ENCODE measurements at places on chromosomes 7 and 10.

GRCh38 chr7:2165610-2166594, 66.8 kb downstream of the MAD1L1 start:
- peak; percentile 14 for DNase-seq

DNA sequence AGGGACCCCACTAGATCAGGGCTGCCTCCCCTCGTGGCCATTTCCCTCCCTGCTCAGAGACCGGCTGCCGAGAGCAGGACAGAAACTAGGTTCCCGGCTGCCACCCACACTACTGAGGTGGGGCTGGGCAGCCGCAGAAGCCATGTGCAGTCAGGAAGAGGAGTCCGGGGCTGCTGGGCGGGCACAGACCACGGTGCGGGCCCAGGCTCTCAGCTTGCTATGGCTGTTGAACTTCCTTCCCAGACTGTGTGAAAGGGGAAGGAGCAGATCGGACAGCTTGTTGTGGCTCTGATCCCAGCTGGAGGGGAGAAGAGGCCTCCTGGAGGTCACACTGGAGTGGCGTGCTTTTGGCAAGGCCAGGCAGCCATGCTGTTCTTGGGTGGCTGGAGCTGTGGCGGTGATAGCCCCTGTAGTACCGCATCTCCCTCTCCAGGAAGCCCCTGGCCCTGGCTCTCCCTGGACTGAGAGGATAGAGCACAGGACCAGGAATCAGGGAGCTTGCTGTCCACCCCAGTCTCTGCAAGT, 56.8 kb downstream of the HK1 start:
- DNase-seq: peak; percentile 68

DNA sequence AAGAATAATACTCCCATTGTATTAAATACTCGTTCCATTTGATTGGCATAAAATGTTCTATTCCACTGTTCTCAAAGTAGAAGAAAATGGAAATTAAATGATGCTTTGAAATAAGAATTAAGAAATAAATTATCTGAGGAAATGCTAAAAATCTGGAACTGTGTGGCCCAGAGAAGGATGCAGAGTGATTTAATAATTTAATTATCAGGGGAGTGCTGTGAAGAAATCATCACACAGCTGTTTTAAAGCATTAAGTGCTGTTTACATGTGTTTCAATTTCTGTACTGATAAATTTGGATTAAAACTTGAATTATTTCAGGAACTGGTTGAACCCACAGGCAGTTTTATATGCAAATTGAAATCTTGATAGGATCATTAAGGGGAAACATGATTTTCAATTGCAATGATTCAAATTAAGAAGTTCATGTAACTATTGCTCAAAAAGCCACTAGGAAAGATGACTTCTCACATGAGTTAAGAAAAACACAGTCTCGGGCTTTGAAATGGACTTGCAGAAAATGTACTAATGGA, 56.3 kb downstream of the COL28A1 start:
- no peak for DNase-seq

GRCh38 chr10:133400624-133401424, 6.9 kb downstream of the MTG1 start:
- DNase-seq: no peak

All from astrocyte of the spinal cord (primary cell).